Lower lobe of right lung (tissue), 2 donors: ENCODE measurements at places on chromosomes 12 and 14.

- DNase-seq, result no peak
- H3K4me3 ChIP-seq, result no peak overlapping the region
- no peak overlapping the region for H3K27ac ChIP-seq
- H3K36me3 ChIP-seq, result peaks cover 39% of the 10 kb centered on the region
These were observed 48.4 kb downstream of the DDX51 start for GRCh38 chr12:132095520-132096409.

GRCh38 chr12:93302331-93303229, 75.1 kb upstream of the NUDT4 start:
- H3K4me3 ChIP-seq, result no peak overlapping the region
- no peaks in the 10 kb centered on the region for H3K36me3 ChIP-seq
- no peaks in the 10 kb centered on the region for H3K27me3 ChIP-seq
- DNase-seq, result no peak
- no peak overlapping the region for H3K27ac ChIP-seq

DNA sequence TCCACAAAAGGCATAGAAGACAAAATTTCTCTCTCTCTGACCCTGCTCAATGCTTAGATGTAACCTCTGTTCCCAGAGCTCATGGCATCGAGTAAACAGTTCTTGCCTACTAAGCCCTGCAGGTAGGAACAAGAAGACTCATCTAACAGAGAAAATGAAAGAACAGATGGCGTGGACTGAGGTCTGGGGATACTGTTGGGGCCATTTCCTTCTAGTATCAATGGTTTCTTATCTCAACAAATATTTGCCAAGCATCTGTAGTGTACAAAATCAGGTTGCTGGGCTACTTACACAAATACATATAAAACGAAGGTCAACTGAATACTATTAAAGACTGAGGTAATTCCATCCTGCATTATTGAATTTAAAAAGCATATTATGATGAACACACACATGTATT, 93.3 kb downstream of the RIMBP2 start:
- H3K27ac ChIP-seq, result no peak overlapping the region
- no peaks in the 10 kb centered on the region for H3K36me3 ChIP-seq
- no peak for DNase-seq
- no peak overlapping the region for H3K4me3 ChIP-seq
- H3K27me3 ChIP-seq, result no peaks in the 10 kb centered on the region

- H3K36me3 ChIP-seq, result no peaks in the 10 kb centered on the region
- DNase-seq, result no peak
- no peak overlapping the region for H3K4me3 ChIP-seq
These were observed 83.2 kb downstream of the MGAT4C start for GRCh38 chr12:86172913-86173443.

- no peak overlapping the region for H3K4me3 ChIP-seq
- DNase-seq, result no peak
- no peak overlapping the region for H3K27ac ChIP-seq
- no peaks in the 10 kb centered on the region for H3K27me3 ChIP-seq
- no peaks in the 10 kb centered on the region for H3K36me3 ChIP-seq
These were observed 12.7 kb downstream of the SPTLC2 start for GRCh38 chr14:77603654-77604255.

- H3K4me3 ChIP-seq, result no peak overlapping the region
- H3K4me1 ChIP-seq, result no peaks in the 10 kb centered on the region
- H3K36me3 ChIP-seq, result no peaks in the 10 kb centered on the region
- DNase-seq, result no peak
- H3K27me3 ChIP-seq, result no peaks in the 10 kb centered on the region
These were observed 8.0 kb downstream of the CLEC12B start for GRCh38 chr12:10018386-10018785.

DNA sequence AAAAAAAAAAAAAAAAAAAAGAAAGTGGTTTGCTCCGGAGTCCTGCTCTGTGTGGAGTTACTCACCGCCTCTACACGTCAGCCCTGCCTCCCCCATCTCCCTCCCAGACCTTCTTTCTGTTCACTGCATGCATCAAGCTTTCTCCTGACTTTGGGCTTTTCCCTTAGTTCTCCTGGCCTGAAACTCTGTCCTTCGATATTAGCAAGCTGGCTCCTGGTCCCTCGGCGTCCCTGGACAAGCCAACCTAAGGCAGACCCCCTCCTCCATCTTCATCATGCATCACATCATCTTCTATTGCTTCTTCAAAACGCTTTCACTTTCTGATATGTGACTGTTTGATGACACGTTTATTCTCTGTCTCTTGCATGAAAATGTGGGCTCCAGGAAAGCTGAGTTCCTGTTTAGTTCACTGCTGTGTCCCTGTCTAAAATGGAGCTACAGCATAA, 40.6 kb downstream of the SLC15A4 start:
- no peaks in the 10 kb centered on the region for H3K4me1 ChIP-seq
- no peak overlapping the region for H3K4me3 ChIP-seq
- no peaks in the 10 kb centered on the region for H3K36me3 ChIP-seq
- no peak overlapping the region for H3K27ac ChIP-seq
- DNase-seq, result no peak

DNA sequence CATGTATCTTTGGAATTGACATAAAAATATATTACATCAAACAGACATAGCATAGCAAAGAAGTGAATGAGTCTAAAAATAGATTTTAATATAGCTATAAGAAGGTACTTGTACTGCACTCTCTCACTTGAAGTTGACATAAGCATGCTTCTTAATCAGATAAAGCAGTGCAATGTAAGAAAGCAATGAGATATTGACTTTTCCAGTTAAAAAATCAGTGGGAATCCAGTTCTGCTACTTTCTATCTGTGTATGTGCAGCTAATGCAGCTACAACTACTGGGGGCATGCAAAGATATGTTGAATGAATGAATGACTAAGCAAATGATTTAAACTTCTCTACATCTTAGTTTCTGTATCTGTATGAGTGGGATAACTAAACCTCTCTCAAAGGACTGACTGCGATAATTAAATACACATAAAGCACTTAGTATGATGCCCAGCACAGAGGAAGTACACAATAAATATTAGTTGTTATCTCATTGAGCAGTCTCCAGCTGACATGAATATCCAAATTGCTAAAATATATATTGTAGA, 10.3 kb downstream of the WASHC3 start:
- no peak for DNase-seq
- no peak overlapping the region for H3K27ac ChIP-seq
- no peak overlapping the region for H3K4me3 ChIP-seq
- peaks cover 11% of the 10 kb centered on the region for H3K4me1 ChIP-seq
- H3K27me3 ChIP-seq, result no peaks in the 10 kb centered on the region

- no peaks in the 10 kb centered on the region for H3K27me3 ChIP-seq
- no peak overlapping the region for H3K27ac ChIP-seq
- no peaks in the 10 kb centered on the region for H3K36me3 ChIP-seq
- no peak overlapping the region for H3K4me3 ChIP-seq
- no peak for DNase-seq
These were observed 800.9 kb downstream of the TMEM121 start for GRCh38 chr14:106327234-106327633.

DNA sequence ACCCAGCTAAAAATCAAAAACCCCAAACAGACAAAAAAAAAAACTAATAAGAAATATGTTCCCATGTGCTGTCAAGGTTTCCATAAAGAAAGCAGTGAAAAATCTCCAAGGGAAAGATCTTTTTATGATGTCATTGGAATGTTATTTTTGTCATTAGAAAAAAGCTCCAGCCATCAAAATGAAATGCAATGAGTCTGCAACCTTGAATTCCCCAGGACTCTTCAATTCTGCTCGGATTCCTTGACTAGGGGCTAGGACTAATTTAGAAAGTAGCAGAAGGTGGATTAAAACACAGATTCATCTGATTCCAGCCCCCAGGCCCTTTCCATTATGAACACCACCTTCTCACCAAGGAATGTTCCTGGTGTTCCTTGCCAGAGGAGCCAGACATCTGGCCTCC, 6.0 kb upstream of the PCNX1 start:
- no peak for DNase-seq
- H3K36me3 ChIP-seq, result no peaks in the 10 kb centered on the region
- H3K4me3 ChIP-seq, result no peak overlapping the region

DNA sequence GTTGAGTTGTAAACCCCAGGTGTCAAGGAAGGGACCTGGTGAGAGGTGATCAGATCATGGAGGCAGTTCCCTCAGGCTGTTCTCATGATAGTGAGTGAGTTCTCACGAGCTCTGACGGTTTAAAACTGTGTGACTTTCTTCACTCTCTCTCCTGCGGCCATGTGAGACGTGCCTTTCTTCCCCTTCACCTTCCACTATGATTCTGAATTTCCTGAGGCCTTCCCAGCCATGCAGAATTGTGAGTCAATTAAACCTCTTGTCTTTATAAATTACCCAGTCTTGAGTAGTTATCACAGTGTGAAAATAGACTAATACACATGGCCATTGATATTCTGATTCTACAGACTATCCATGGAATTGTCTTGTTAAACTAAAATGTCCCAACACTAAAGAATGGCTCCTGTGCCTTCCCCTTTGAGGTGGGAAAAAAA, 85.6 kb downstream of the SLC2A13 start:
- H3K4me1 ChIP-seq, result no peaks in the 10 kb centered on the region
- DNase-seq, result no peak
- no peak overlapping the region for H3K27ac ChIP-seq
- H3K36me3 ChIP-seq, result no peaks in the 10 kb centered on the region
- no peak overlapping the region for H3K4me3 ChIP-seq

GRCh38 chr14:55973285-55973800, 144.9 kb upstream of the PELI2 start:
- DNase-seq, result no peak
- no peak overlapping the region for H3K4me3 ChIP-seq
- no peak overlapping the region for H3K27ac ChIP-seq
- H3K36me3 ChIP-seq, result no peaks in the 10 kb centered on the region
- H3K27me3 ChIP-seq, result no peaks in the 10 kb centered on the region
- H3K4me1 ChIP-seq, result no peaks in the 10 kb centered on the region

GRCh38 chr14:30779210-30779609, 95.1 kb upstream of the COCH start:
- H3K27ac ChIP-seq, result no peak overlapping the region
- DNase-seq, result no peak
- H3K27me3 ChIP-seq, result no peaks in the 10 kb centered on the region
- H3K4me3 ChIP-seq, result no peak overlapping the region
- H3K4me1 ChIP-seq, result no peaks in the 10 kb centered on the region

DNA sequence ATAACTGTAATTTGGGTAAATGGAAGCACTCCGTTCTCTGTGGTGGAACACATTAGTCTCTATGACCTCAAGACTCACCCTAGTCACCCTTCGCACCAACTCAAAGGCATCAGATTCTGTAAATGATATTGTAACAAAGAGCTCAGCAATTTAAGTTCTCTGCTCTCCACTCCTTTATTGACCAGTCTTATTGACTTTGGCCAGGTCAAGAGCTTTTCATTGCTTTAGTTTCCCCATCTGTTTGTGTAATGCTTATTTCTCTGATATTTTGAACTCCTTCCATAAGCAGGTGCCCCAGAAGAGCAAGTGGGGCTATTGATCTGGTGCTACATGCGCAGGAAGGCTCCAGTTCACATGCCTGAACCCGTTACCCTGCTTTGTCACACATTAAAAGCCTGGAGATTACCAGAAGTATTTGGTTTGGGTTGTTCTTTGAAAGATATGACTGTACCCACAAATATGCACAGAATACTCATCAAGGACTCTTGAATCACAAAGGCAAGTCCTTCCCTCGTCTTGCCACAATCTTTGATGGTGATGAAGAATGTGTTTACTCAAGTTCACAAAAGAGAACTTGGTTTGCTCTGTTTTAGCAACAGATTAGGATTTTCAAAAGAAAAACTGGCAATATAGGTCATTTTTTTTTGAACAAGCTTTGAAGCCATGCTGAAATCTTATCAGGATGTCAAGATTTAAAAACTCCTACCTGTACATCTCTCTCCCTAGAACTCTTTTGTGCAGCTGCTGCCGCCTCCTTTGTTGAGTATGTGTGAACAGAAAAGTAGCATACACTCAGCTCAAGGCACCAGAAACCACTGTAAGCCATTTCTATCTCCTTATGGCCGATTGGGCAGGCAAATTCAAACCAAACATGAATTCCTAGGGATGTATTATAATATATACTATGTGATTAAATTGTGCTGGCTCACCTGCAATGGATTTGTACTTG, 193.9 kb downstream of the BCAT1 start:
- no peaks in the 10 kb centered on the region for H3K4me1 ChIP-seq
- H3K27me3 ChIP-seq, result no peaks in the 10 kb centered on the region

DNA sequence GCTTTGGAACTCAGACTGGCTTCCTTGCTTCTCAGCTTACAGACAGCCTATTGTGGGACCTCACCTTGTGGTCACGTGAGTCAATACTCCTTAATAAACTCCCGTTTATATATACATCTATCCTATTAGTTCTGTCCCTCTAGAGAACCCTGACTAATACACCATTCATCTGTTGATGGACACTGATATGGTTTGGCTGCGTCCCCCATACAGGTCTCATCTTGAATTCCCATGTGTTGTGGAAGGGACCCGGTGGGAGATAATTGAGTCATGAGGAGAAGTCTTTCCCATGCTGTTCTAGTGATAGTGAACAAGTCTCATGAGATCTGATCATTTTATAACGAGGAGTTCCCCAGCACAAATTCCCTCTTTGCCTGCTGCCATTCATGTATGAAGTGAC, 57.0 kb downstream of the OTOGL start:
- no peak overlapping the region for H3K27ac ChIP-seq
- no peak for DNase-seq
- no peak overlapping the region for H3K4me3 ChIP-seq
- no peaks in the 10 kb centered on the region for H3K4me1 ChIP-seq
- no peaks in the 10 kb centered on the region for H3K36me3 ChIP-seq
- no peaks in the 10 kb centered on the region for H3K27me3 ChIP-seq

GRCh38 chr14:99250636-99251208, 21.3 kb downstream of the BCL11B start:
- H3K27ac ChIP-seq, result no peak overlapping the region
- no peaks in the 10 kb centered on the region for H3K36me3 ChIP-seq
- no peak overlapping the region for H3K4me3 ChIP-seq
- H3K4me1 ChIP-seq, result no peaks in the 10 kb centered on the region

DNA sequence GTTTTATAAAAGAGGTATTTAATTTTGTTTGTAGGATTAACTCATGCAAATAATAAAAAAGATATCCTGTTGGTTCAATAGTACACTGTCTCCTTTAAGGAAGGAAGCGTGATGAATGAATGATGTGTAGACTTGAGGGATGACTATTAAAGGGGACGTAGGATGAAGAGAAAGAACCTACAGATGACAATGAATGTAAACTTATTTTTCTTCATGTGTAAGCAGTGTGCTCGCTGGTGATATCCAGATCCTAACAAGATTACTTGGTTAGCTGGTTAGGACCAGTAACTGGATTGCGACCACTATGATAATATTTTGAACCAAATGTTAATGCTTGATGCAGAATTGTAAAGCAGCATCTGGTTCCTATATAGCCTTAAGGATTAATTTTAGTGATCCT, 2.6 kb downstream of the ARF6 start:
- peaks cover 64% of the 10 kb centered on the region for H3K4me1 ChIP-seq
- peaks cover 29% of the 10 kb centered on the region for H3K36me3 ChIP-seq
- H3K27ac ChIP-seq, result peak overlapping the region; percentile 100
- no peak for DNase-seq

- DNase-seq, result no peak
- H3K36me3 ChIP-seq, result no peaks in the 10 kb centered on the region
- peak overlapping the region; percentile 65 for H3K4me3 ChIP-seq
These were observed 1.8 kb upstream of the GLIPR1L2 start for GRCh38 chr12:75389061-75389460.

GRCh38 chr12:89416049-89416792, 63.9 kb upstream of the DUSP6 start:
- H3K4me1 ChIP-seq, result no peaks in the 10 kb centered on the region
- no peak overlapping the region for H3K27ac ChIP-seq
- H3K27me3 ChIP-seq, result no peaks in the 10 kb centered on the region
- no peaks in the 10 kb centered on the region for H3K36me3 ChIP-seq
- H3K4me3 ChIP-seq, result no peak overlapping the region

GRCh38 chr14:51369814-51370213, 129.8 kb downstream of the TMX1 start:
- H3K27me3 ChIP-seq, result no peaks in the 10 kb centered on the region
- H3K4me1 ChIP-seq, result no peaks in the 10 kb centered on the region
- H3K36me3 ChIP-seq, result no peaks in the 10 kb centered on the region
- H3K4me3 ChIP-seq, result no peak overlapping the region
- DNase-seq, result no peak
